ENCODE measurements at places on chromosomes 6 and 20.

DNA sequence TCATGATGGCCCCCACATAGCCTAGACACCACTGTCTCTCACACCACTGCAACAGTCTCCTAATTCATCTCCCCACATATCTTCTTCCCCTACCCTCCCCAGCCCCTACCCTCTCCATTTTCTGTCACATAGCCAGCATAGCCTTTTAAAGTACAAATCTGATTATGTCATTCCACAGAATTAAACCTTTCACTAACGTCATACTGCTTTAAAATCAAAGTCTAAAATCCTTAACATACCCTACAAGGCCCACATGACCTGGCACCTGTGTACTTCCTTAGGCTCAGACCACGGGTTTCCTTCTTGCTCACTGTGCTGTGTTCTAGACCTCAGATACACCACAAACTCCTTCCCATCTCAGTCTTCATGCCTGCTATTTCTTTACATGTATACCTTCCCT, 5.9 kb downstream of the OSTM1 start:
- DNase-seq: no peak

- DNase-seq: no peak
Measured at GRCh38 chr20:57899554-57899953, 189.7 kb upstream of the PMEPA1 start.

- no peak for DNase-seq
Measured at GRCh38 chr6:68059261-68059660, 575.8 kb upstream of the ADGRB3 start.

GRCh38 chr6:158560836-158561320, 987 bp downstream of the TMEM181 start:
- DNase-seq: peak; percentile 22

- no peak for DNase-seq
Measured at GRCh38 chr6:110360676-110361075, 2.5 kb upstream of the METTL24 start.

DNA sequence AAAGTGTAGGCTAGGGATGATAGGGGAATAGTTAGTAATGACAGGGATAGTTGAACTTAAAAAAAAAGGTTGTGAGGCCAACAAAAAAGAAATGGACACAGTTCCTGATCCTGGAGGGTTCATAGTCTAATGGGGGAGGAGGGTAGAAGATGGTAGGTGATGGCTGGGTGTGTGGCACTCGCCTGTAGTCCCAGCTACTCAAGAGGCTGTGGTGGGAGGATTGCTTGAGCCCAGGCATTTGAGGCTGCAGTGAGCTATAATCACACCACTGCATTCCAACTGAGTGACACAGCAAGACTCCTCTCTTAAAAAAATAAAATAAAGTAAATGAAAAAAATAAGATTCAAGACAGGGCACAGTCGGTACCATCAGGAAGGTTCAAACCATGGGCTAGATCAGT, 2.4 kb upstream of the MICB start:
- DNase-seq: peak; percentile 57

DNA sequence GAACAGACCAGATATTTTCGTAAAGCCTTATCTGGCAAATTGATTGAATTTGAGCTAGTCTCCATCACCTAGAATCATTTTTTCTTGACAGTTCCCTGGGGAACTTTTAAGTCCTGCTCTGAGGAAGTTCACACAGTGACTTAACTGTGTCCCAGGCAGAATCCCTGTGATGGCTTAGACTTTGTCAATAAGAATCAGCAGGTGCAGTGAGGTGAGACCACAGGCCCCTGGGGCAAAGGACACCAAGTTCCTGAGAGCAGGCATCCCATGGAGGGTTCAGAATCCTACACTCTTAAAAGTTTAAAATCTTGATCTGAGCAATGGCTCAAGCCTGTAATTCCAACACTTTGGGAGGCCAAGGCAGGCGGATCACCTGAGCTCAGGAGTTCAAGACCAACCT, 13.0 kb downstream of the KIF16B start:
- no peak for DNase-seq

DNA sequence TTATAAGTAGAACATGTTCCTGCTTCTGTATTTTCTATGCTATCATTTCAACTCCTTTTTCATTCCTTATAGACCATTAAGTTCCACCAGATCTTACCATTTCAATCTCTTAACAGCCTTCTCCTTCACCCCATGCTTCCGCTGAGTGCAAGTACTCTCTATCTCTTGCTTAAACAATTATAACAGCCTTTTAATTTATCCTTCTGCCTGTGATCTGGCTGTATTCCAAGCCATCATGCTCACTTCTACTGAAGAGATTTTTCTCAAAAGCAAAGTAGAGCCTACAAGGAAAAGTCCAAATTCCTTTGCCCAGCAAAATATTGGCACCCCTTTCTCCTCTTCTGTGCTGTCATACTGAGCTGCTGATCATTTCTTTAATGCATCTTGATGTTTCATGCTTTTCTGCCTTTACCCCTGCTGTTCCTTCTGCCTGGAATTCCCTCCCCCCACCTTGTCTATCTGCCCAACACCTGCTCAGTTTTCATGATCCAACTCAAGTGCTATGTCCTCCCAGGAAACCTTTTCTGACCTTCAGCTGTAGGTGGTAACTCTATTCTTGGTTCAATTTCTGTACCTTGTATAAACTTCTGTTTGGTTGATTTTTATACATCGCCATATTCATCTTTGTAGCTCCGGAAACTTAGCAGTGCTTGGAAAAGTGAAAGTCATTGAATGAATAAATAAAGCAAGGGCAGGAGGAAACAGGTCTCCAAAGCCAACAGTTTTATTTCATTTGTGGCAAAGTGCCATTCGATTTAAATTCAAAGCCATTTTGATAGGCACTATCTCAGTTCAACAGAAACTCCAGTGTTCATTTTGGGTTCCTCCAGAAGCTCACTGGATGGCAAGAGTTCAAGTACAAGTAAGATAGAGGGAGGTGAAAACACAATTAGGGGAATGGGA, 10.5 kb upstream of the BMP2 start:
- DNase-seq: no peak
